PC-9 (cell line): ENCODE measurements at places on chromosomes 12 and 14. TPM values are rescaled to one million over a fixed set of nuclear protein-coding genes. Genes with fewer than 3 reads are reported as not detected.

The RPL36AL gene
- total RNA-seq = 120 and 151 TPM in 2 replicates

The SDR9C7 gene
- total RNA-seq = not detected in 2 replicates

The KSR2 gene
- 1.0 and 2.0 TPM in 2 replicates for total RNA-seq

The RNASE7 gene
- total RNA-seq = not detected in 2 replicates

The FAM186B gene
- 1.3 and 1.7 TPM in 2 replicates for total RNA-seq

The TCTN1 gene
- total RNA-seq = 58.3 and 66.8 TPM in 2 replicates

The CLEC12A gene
- 0.55 and 1.0 TPM in 2 replicates for total RNA-seq

The LIN7A gene
- total RNA-seq = not detected in 2 replicates

The PCED1B gene
- 10.9 and 11.2 TPM in 2 replicates for total RNA-seq

The FAIM2 gene
- total RNA-seq = not detected in 2 replicates

The OLR1 gene
- 20.2 and 22.4 TPM in 2 replicates for total RNA-seq

The RBP5 gene
- total RNA-seq = 0.74 and 1.3 TPM in 2 replicates

The ABCC9 gene
- total RNA-seq = 0.07 and 0.08 TPM in 2 replicates

The REP15 gene
- total RNA-seq = 0.63 and 1.4 TPM in 2 replicates

The MTRFR gene
- 18.6 and 19.4 TPM in 2 replicates for total RNA-seq

The TMTC1 gene
- total RNA-seq = 3.1 and 4.8 TPM in 2 replicates

The SLC41A2 gene
- 12.7 and 14.8 TPM in 2 replicates for total RNA-seq

The TSHR gene
- not detected in 2 replicates for total RNA-seq

The INSM2 gene
- not detected in 2 replicates for total RNA-seq

The OR6C2 gene
- not detected in 2 replicates for total RNA-seq

The CDKN1B gene
- 54.9 and 67.5 TPM in 2 replicates for total RNA-seq

The FGD6 gene
- 18.1 and 22.0 TPM in 2 replicates for total RNA-seq

The PTCSC3 gene
- total RNA-seq = not detected in 2 replicates

The ARHGAP9 gene
- total RNA-seq = not detected in 2 replicates

The DAO gene
- total RNA-seq = not detected in 2 replicates

The RFLNA gene
- not detected in 2 replicates for total RNA-seq

The BCL2L2 gene
- total RNA-seq = 20.3 and 25.7 TPM in 2 replicates

The ESR2 gene
- 0.20 TPM in 1 of 2 replicates, not detected in the other for total RNA-seq

The IL26 gene
- total RNA-seq = not detected in 2 replicates

The HIP1R gene
- 33.1 and 47.4 TPM in 2 replicates for total RNA-seq

The CAPS2 gene
- 18.9 and 19.8 TPM in 2 replicates for total RNA-seq

The NRL gene
- total RNA-seq = 1.2 and 2.3 TPM in 2 replicates

The NEMF gene
- total RNA-seq = 49.7 and 67.6 TPM in 2 replicates

The LPAR5 gene
- total RNA-seq = 14.2 and 14.8 TPM in 2 replicates

The MDM1 gene
- total RNA-seq = 9.5 and 14.0 TPM in 2 replicates

The PROX2 gene
- total RNA-seq = not detected in 2 replicates

The KICS2 gene
- 12.1 and 14.5 TPM in 2 replicates for total RNA-seq

The JPH4 gene
- not detected in 2 replicates for total RNA-seq

The AKAP5 gene
- total RNA-seq = 0.60 and 0.72 TPM in 2 replicates

The KCNH3 gene
- total RNA-seq = not detected in 2 replicates

The DNM1L gene
- total RNA-seq = 95.8 and 112 TPM in 2 replicates

The GALNT8 gene
- not detected in 2 replicates for total RNA-seq

The ASB2 gene
- not detected in 2 replicates for total RNA-seq

The TPH2 gene
- not detected in 2 replicates for total RNA-seq

The RIMBP2 gene
- not detected in 2 replicates for total RNA-seq

The FAM181A gene
- total RNA-seq = not detected in 2 replicates

The CHFR gene
- total RNA-seq = 15.5 and 17.8 TPM in 2 replicates

The TMBIM4 gene
- 48.2 and 49.8 TPM in 2 replicates for total RNA-seq

The TOMM20L gene
- total RNA-seq = not detected in 2 replicates

The PHLDA1 gene
- total RNA-seq = 29.1 and 38.3 TPM in 2 replicates

The INHBE gene
- total RNA-seq = 0.73 and 0.90 TPM in 2 replicates

The HNF1A gene
- total RNA-seq = not detected in 2 replicates

The KCNMB4 gene
- 6.3 and 6.7 TPM in 2 replicates for total RNA-seq

The TEP1 gene
- 18.4 and 20.4 TPM in 2 replicates for total RNA-seq

The SERPINA4 gene
- total RNA-seq = not detected in 2 replicates

The APPL2 gene
- total RNA-seq = 24.3 and 24.6 TPM in 2 replicates

The KRT2 gene
- total RNA-seq = not detected in 2 replicates

The MYF6 gene
- not detected in 2 replicates for total RNA-seq

The MSRB3 gene
- 0.55 and 1.2 TPM in 2 replicates for total RNA-seq
